NCI-H524 treated with DMSO at 0.1 percent for 48 hours (cell line): ENCODE measurements at places on chromosomes 3 and 15.

DNA sequence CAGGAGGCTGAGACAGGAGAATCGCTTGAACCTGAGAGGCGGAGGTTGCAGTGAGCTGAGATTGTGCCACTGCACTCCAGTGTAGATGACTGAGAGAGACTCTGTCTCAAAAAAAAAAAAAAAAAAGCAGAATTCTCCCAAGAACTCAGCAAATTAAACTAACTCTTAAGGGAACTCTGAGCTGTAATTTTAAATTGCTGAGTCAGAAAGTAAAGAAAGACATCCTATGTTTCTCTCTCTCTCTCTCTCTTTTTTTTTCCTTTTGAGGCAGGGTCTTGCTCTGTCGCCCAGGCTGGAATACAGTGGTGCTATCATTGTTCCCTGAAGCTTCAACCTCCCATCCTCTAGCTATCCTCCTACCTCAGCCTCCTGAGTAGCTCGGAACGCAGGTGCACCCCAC is 20.0 kb upstream of the PHC3 start:
- no peak for DNase-seq

GRCh38 chr15:96414875-96415274 is 84.4 kb downstream of the NR2F2 start:
- DNase-seq, result no peak

DNA sequence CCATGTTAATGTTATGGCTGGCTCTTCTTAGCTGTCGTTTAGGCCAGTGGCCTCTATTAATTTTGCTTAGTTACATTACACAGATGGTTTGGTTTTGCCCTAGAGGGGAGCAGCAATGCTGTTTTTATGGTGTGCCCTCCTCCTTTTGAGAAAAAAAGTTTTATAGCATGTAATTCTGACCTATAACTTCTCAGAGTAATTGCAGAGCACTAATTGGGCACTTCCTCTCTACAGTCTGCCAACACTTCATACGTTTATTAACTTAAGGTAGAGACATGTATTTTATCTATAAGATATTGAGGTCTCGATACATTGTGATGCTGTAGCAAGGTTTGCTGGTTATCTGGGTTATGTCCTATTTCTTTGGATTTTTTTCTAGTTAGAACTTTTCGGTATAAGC is 12.2 kb downstream of the SLC25A26 start:
- DNase-seq, result no peak

DNA sequence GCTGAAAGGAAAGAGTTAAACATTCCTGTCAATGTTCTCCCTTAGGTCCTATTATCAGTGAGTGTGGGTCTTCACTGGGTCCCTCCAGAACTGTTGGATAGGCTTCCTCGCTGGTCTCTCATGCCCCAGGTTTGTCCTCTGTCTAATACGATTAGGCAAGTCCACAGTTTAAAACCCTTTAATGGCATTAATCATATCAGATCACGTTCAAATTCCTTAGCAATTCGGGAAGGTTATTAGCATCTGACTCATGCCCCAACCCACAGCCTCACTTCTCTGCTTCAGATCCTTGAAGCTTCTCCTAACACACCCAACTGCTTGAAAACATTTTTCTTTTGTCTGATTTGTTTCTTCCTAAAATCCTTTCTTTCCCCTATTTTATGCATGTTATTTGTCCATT is 224.3 kb upstream of the ATP10A start:
- no peak for DNase-seq

- no peak for DNase-seq
Observed at GRCh38 chr15:85875756-85876155, 81.0 kb upstream of the KLHL25 start.

DNA sequence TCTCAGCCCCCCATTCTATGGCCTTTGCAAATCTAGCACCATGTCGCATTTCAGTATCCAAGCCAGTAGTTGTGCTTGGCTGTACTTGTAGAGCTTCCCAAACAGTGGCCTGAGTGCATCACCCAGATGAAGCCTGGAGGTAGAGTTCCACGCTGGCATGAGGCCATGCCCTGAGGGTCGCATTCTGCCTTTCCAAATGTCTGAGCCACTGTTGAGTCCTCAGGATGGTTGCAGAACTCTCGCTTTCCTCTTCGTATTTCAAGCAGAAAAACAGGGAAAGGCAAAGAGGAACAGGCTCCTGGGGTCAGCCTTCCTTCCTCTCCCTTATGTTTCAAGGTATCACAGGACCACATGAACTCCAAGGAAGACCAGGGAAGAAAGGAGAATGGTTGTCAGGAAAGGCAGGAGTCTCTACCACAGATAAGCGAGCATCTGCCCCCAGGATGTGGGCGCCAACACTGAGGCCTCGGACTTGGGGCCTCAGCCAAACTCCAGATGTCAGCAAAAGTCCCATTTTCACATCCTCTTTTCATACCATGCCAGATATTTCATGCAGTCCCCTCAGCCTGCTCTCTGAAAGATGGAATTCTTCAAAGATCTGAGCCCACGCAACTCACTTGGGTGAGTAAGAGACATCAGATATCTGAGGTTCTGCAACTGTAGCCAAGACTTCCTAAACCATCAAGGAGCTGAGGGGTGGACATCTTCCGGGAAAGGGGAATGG is 19.4 kb upstream of the PRR20G start:
- no peak for DNase-seq

DNA sequence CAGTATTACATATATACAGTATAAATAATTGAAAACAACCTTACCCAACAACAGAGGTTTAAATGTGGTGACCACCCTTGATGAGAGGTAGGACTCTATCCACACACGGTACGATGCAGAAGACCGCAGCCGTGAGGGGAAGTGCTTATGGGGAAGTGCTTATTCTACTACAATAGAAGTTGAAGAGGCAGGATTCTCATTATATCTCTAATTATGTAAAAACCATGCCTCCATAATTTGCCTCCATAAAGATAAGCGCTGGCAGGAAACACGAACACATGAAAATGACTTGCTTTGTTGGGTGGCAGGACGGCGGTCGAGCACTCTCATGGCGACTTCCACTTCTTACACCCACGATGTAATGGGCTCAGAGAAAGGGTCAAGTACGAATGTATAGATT is 7.2 kb upstream of the MUC13 start:
- DNase-seq, result no peak

DNA sequence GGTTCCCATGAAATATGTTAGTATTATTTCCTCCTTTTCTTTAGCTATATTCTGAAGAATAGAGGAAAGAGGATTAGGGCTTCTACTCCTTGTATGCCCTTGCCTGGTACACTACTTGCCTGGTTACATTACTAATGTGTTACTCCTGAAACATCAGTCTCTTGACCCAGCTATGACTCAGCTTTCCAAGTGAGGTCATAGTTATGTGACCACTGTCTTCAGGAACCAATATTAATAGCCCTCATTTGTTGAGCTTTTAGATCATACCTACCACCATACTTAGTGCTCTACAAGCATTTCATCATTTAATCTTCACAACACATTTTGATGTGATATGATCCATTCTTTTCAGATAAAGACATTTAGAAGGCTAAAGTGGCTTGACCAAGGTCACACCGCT is 60.3 kb downstream of the CMSS1 start:
- DNase-seq, result no peak

DNA sequence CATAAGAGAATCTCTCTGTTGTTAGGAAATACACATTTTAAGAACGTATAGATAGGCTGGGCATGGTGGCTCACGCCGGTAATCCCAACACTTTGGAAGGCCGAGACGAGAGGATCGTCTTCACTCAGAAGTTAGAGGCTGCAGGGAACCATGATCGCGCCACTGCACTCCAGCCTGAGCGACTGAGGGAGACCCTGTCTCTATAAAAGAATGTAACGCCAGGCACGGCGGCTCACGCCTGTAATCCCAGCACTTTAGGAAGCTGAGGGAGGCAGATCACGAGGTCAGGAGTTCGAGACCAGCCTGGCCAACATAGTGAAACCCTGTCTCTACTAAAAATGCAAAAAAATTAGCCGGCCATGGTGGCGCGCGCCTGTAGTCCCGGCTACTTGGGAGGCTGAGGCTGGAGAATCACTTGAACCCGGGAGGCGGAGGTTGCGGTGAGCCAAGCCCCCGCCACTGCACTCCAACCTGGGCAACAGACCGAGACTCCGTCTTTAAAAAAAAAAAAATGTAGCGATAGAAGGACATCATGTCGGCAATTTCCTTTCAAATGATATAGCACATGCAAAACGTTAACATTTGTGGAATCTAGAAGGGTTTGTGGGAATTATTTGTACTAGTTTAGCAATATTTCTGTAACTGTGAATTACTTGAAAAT is 730 bp upstream of the RPL14 start:
- DNase-seq, result no peak

DNA sequence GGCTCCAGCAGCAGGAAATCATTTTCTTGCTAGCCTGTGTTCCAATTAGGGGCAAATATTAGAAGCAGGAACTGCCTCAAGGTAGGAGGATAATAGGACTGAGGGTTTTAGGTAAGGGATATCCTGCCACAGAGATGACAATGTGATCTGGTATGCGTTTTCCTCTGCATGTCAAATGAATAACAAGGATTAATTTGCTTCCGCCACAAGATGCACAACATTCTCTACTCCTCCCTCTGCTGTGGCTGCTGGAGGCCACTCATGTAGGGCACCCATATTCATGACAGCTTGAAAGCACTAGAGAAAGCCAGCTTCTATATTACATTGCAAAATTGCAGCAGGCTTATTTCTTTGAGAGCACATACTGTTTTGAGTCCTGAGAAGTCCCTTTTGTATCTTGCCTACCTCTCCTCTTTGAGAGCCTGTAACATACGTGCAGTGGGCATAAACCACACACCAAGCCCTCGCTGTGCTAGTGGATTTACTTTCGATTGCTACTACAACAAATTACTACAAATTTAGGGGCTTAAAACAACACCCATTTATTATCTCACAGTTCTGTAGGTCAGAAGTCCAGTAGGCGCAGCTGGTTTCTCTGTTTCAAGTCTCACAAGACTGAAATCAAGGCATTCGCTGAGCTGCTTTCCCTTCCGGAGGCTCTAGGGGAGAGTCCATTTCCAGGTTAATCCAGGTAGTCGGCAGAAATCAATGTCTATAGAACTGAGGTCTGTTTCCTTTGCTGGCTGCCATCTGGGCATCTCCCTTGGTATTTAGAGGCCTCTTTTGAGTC is 5.9 kb upstream of the CD47 start:
- DNase-seq, result no peak

- DNase-seq, result peak; percentile 45
Observed at GRCh38 chr3:130276203-130276803, 69.2 kb upstream of the COL6A5 start.

GRCh38 chr3:94548581-94549316 is 485.9 kb downstream of the NSUN3 start:
- DNase-seq, result no peak

DNA sequence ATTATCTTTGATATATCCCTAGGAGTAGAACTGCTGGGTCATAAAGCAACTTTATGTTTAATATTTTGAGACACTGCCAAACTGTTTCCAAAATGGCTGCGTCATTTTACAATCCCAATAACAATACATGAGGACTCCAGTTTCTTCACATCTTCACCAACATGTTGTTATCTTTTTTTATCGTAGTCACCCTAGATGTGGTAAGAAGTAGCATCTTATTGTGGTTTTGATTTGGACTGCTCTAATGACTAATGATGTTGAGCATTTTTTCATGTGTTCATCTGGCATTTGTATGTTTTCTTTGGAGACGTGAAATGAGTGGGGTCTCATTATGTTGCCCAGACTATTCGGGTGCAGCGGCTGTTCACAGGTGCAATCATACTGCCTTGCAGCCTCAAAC is 83.8 kb downstream of the MAP4 start:
- DNase-seq, result no peak

GRCh38 chr3:37115446-37115845 is 58.9 kb downstream of the LRRFIP2 start:
- no peak for DNase-seq

DNA sequence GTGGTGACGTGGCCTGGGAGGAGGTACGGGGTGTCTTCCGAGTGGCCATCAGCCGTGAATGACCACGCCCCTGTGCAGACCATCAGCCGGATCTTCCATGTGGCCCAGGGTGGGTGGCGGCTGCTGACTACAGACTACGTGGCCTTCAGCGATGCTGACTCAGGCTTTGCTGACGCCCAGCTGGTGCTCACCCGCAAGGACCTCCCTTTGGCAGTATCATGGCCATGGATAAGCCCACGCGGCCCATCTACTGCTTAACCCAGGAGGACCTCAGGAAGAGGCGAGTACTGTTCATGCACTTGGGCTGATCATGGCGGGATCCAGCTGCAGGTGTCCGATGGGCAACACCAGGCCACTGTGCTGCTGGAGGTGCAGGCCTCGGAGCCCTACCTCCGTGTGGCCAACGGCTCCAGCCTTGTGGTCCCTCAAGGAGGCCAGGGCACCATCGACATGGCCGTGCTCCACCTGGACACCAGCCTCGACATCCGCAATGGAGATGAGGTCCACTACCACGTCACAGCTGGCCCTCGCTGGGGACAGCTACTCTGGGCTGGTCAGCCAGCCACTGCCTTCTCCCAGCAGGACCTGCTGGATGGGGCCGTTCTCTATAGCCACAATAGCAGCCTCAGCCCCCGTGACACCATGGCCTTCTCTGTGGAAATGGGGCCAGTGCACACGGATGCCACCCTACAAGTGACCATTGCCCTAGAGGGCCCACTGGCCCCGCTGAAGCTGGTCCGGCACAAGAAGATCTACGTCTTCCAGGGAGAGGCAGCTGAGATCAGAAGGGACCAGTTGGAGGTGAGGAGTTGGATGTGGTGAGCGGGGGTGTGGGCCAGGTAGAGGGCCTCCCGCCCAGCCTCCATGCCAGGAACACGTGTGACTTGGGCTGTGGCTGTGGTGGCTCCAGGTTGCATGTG is 178.4 kb downstream of the TBC1D2B start:
- DNase-seq, result no peak

DNA sequence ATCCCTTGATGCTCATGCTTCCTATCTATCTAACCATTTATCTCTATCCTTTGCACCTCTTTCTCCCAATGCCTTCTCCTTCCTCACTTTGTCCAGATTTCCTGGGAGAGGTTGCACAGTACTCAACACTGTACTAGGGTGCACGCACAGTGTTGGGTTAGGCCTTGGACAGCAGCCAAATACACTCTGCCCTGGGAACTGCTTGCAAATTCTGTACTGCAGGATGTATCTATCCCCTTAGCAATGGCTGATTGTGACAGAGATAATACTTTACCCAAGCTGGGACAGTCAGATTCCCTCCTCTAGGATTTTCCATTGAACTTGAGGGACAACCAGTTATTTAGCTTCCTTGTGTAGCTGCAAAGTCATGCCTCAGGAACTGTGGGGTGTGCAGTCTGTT is 113.3 kb downstream of the IL20RB start:
- no peak for DNase-seq

- no peak for DNase-seq
Observed at GRCh38 chr3:105959851-105960250, 91.0 kb upstream of the CBLB start.

GRCh38 chr3:15998911-15999310 is 175.6 kb upstream of the GALNT15 start:
- DNase-seq, result no peak

GRCh38 chr3:156161172-156161571 is 40.8 kb downstream of the KCNAB1 start:
- DNase-seq, result no peak
